Activated CD4-positive, alpha-beta T cell treated with anti-CD3 and anti-CD28 coated beads, Interleukin-2, Interleukin-6, amounts not matched to agents 100 ng/mL and 50 ng/mL, durations not matched to agents 16 hours and 8 hours (primary cell): ENCODE measurements at places on chromosomes 12 and 14.
A peak's percentile ranks its signal among the peaks of the same experiment; 100 is the strongest.

DNA sequence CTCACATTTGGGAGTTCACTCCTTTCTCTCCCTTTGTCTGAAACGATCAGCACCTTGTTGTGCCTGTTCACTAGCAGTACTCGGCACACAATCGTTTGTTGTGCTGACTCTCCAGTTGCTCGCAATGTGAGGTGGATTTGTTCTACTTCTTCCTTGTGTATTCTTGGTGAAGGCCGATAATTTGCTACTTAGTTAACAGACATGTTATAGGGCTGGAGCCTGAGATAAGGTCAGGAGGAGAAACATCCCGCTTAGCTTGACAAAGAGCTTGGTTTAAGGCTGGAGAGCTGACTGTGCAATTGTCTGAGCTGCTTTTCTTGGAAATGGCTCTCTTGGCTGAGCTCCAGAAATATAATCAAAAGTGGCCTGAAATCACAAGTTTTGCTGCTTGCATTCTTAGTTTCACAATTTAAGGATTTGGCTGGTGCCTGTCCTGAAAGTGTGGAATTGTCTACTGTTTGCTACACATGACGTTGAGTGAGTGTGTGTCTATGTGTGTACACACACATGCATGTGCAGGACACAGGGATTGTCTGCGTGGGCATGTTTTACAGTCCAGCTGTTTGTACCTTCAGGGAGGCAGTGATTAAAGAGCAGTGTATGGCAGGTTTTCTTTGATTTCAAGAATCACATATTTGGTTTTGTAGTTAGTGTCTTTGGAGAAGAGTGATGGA is 77.7 kb downstream of the ARF6 start:
- peak; percentile 56 for DNase-seq

DNA sequence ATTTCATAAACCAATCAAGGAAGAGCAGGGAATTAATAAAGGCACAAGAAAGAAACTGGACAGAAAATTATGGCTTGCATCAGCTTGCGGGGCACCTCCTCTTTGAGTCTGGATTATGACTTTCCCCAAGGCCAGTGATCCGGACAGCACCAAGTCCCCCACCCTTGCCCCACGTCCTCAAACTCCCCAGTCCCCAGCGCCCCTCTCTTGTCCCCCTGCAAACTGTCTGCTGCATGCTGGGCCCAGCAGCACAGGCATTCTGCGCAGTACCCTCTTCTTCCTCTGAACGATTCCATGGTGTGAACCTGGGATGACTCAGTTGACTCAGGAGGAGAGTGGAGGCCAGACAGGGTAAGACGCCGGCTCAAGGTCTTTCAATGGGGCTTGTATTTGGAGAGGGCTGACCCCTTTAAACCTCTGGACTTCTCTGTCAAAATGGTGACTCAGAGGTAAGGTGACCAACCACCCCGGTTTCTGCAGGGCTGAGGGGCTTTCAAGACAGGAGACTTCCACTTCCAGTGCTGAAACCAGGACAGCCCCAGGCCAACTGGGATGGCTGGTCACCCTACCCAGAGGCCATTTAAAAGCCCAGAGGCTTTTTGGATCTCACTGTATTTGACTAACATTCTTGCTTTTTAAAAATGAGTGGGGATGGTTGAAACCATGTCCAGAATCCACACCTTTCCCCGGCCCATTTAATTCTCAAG is 13.5 kb downstream of the C14orf132 start:
- no peak for DNase-seq

DNA sequence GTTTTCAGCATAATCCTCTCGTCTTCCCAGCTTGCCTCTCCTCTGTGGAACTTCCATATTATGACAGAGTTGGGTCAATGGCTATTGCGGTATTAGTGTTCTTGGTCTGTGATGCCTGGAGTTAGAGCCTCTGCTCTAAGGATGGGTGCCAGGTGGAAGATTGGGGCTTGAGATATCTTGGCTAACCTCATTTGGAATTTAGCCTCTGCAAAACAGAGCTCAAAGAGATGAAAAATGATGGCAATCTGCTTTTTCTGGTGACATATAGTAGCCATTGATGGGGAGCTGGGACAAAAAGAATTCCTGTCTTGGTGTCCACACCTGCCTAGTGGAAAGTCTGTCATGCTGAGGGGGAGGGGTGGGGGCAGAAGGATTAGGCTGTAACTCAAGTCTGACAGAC is 152.1 kb downstream of the RPL10L start:
- DNase-seq = no peak

- DNase-seq = no peak
These were observed 1063.8 kb downstream of the BCL11B start for GRCh38 chr14:98208211-98208611.

- no peak for DNase-seq
These were observed 235.8 kb downstream of the NEDD1 start for GRCh38 chr12:97142737-97143410.

- peak; percentile 22 for DNase-seq
These were observed 45.0 kb downstream of the NOPCHAP1 start for GRCh38 chr12:105030820-105031807.

GRCh38 chr12:15596174-15596573 is 193.0 kb downstream of the EPS8 start:
- DNase-seq = no peak

DNA sequence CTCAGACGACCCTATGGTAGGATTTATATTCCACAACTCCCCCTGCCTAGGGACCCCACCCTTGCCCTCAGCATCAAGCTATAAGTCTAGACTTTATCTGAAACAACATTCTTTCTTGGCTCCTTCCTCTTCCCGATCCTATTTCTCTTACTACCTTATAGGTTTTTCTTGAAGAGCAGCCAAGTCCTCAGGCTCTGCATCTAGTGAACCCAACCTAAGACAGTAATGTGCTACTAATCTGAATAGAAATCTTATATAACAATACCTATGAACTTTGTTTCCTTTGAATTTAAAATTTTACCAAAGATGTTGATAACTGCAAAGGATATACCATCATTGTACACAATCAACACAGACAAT is 96.7 kb upstream of the BMP4 start:
- no peak for DNase-seq

DNA sequence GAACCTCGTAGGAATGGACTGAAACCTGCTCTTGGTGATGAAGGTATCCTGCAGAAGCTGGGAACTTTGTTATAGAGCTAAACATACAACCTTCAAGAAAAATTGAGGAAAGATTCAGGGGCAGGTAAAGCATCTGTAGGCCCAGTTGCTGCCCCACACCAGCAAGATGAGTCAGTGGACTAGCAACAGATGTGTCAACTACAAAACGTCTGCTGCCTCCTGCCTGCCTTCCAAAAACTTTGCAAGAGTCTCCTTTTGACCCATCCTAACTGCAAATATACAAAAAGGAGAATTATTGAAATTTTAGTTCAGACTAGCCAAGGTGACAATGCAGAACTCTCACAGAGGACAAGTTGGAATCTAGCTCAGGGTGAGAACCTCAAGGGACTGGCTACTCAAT is 60.9 kb upstream of the TMTC1 start:
- no peak for DNase-seq

- peak; percentile 58 for DNase-seq
These were observed 38.3 kb downstream of the SLC6A15 start for GRCh38 chr12:84874125-84874824.

DNA sequence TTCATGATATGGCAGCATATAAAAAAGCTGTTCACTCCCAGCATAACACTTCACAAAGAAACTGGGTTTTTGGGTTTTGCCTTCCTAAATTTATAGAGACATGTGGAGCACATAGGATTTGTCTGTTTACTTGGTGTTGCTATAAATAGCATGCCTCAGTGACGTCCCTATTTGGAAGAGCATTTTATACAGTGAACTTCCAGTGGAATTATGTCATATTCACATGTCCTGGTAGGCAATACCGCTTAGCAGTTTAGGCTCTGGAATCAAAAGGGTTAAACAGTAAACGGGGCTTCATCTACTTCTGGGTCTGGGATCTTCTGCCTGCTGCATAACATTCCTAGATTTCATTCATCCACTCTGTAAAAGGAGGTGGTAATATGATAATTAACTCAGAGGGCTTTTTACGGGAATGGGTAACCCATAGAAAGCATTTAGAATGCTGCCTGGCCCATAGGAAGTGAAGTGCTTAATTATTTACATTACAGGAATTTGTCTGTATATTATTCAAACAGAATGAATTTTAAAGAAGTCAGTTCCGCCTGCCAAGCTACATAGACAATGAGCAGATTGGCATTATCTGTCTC is 396.1 kb downstream of the TMTC2 start:
- no peak for DNase-seq

- no peak for DNase-seq
These were observed 103.1 kb downstream of the RFLNA start for GRCh38 chr12:124397807-124398577.

- peak; percentile 36 for DNase-seq
These were observed 906.0 kb downstream of the VRK1 start for GRCh38 chr14:97703006-97703760.

DNA sequence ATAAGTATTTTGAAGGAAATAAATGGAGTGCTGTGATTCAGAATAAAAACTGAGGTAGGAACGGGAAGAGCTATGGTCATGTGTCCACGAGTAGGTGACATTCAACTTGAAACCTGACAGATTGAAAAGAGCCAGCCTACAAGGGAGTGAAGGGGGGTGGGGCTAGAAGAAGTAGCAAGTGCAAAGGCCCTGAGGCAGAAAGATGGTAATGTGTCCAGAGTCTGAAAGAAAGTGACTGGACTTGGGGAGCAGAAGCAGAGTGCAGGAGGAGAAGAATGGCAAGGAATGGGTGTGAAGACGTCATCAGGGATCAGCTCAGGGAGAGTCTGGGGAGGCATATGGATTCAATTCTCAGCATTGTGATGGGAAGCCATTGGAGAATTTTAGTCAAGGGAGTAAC is 13.7 kb downstream of the PLXNC1 start:
- DNase-seq = no peak

DNA sequence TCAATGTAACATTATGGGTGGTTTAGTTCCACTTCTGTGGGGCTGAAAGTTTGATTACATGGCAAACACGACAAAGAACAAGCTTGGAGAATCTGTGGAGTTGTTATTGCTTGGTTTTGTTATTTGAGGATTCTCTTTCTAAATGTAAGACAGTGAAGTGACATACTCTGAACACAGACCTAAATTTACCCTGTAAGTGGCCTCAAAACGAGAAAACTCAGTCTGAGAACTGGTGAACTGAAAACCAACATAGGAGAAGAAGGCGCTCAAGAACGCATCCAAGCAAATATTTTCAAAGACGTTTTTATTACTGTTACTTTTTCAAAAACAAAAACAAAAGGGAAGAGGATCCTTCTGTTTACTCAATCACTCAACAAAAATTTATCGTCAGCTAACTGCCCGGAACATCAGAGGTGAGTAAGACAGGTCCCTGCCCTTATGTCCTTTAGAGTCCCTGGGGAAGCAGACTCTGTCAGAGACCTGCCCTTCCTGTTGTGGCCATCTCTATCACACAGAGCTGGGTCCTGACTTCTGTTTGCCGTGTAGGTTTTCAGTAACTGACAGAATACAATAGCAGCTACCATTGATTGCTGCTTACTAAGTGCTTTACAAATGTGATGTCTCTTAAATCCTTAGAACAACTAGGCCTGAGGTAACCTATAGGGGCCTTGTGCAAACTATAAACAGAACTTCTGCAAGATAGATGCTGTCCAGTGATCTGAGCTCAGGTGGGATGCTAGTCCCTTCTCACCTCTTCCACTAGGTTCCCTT is 79.3 kb upstream of the C12orf71 start:
- DNase-seq = no peak

DNA sequence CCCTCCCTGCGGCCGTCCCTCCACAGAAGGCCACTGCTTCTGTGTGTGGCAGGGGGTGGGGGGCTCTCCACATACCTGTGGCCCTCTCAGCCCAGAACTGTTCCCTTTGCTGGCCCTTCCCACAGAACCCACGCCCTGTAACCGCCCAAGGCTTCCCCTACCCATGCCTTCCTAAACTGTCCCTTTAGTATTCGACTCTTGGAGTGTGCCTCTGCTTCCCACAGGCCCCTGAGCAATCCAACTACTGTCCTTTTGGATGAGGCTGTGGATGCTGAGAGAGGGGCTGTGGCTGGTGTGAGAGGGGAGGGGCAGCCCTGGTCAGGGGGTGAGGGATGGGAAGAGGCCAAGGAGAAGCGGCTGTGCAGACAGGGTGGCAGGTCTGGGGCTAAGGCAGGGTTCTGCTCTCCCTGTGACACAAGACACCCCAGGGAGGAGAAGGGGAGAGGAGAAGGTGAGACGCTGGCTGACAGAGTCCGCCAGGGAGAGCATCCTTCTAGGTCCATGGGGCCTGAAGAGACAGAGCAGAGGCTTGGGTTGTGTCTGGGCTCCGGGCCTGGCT is 46.0 kb downstream of the DLK1 start:
- no peak for DNase-seq

DNA sequence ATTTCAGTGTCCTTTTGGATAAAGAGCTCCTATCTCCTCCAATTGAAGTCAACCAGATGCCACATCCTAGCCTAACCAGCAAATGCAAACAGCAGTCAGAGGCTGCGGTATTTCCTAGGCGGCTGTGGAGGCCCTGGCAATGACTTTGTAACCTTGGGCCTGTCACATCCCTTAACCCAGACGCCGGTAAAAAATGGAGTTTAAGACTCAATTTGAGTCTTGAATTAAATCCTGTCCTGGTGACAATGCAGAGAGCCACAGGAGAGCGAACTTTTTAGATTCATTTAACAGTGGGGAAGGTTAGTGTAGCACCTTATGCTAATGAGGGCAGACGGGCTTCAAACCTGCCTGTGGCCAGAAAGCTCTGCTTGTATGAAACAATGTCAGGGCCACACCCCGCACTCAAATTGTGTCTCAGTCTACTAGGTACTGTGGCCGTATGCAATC is 1.3 kb downstream of the C12orf75 start:
- DNase-seq = peak; percentile 65

GRCh38 chr12:4435537-4435936 is 10.1 kb downstream of the FGF6 start:
- no peak for DNase-seq

- DNase-seq = peak; percentile 47
These were observed 8.7 kb downstream of the DNAI7 start for GRCh38 chr12:25186038-25186787.

DNA sequence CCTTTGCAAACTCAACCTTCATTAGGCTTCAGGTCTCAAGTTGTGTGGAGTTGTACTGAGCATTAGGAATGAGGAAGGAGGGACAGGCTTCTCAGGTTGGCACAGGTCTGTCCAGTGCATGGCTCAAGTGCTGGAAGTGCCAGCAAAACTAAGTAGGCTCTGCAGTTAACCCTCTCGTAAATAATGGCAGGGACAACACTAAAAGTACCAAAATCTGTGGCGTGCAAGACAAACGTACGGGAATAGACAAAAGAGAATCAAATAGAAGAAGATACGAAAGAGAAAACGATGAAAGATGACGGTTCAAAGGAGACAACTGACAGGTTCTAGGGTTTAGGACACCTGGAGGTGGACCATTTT is 612 bp downstream of the TRAPPC6B start:
- no peak for DNase-seq
